RCC 7860 (cell line): ENCODE measurements at places on chromosomes 12 and 14.
A peak's percentile ranks its signal among the peaks of the same experiment; 100 is the strongest.

- no peak for DNase-seq
Observed at GRCh38 chr14:103104654-103105452, 10.3 kb downstream of the EXOC3L4 start.

DNA sequence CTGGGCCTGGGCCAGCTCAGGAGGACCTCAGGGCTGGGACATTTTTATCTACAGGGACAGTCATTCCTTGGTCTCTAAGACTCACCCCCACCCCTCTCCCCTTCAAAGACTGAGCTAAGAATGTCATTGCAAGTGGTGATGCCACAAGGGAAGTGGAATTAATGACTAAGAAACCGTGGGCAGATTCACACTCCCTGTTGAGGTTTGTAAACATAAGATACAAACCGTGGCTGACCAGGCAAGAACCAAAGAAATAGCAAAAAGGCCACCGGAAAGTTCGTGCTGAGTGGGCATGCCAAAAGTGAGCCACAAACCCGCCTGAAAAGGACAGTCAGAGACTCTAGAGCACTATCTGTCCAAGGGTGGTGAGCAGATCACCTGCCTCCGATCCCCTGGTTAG, 25.7 kb downstream of the NUAK1 start:
- peak; percentile 86 for DNase-seq

DNA sequence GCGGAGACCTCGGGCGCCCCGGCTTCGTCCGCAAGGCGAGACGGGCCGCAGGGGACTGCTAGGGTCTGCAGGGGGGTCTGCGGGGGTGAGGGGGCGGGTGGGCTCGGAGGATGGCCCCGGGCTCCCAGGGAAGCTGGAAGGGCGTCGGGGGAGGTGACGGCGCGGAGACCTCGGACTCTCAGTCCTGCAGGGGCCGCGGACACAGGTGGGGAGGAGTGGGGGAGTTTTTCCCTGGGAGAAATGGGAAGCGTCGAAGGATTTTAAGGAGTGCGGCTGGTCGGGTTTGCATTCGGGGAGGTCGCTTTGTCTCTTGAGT, 25.9 kb downstream of the ZBTB42 start:
- DNase-seq: no peak

- DNase-seq: peak; percentile 33
Observed at GRCh38 chr14:65976761-65977404, 509.3 kb upstream of the CCDC196 start.

DNA sequence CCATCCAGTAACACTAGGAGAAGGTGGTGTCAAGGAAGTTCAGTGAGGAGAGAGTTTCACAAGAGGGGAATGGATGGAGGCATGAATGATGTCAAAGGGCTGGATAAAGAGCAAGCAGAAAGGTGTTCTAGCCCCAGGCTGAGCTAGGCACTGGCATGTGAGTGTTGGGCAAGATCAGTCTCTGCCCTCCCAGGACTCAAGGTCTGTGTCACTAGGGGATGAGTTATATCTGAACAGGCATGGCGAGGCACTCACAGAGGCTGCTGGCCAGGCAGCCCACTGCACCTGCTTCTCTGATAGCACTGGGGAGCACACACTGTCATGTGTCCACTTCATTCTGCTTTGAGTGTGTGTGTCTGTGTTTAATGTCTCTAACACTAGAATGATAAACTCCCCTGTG, 903.8 kb downstream of the BCL11B start:
- no peak for DNase-seq

DNA sequence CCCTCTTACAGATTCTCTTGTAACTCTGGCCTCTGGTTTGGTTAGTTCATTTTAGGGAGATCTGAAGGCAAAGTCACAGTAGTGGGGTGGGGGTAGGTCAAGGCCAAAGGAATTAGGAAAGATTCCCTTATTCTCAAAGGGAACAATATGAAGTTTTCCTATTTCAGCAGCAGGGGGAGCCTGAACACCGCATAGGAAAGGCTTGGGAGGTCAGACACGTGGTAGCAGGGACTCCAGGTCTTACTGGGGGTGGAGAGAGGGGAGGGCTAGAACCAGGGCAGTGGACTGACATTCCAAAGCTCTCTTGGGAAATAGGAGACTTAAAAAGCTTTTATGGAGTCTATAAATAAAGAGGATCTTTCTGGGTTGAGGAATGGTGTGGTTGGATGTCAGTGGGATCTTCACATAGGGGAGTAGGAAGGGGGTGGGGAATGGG, 1.3 kb downstream of the ZC3H10 start:
- DNase-seq: peak; percentile 79

DNA sequence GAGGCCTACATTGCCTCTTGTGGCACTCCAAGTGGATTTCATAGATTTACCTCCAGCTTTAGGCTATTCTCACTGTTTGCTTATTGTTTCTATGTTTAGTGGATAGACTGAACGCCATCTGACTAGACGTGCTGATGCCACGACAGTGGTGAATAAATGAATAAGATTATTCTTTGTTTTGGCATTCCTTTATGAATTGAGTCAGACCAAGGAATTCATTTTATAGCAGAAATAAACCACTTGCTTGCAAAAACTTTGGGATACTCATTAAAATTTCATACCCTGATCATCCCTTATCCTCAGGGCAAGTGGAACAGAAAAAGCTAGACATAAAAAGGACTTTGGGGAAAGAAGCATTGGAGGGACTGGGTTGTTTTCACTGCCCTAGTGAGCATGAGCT, 71.7 kb upstream of the FERMT2 start:
- DNase-seq: no peak

GRCh38 chr12:127278351-127278750, 988.6 kb upstream of the TMEM132C start:
- DNase-seq: no peak

GRCh38 chr12:22339691-22340090, 5.2 kb upstream of the ST8SIA1 start:
- no peak for DNase-seq

DNA sequence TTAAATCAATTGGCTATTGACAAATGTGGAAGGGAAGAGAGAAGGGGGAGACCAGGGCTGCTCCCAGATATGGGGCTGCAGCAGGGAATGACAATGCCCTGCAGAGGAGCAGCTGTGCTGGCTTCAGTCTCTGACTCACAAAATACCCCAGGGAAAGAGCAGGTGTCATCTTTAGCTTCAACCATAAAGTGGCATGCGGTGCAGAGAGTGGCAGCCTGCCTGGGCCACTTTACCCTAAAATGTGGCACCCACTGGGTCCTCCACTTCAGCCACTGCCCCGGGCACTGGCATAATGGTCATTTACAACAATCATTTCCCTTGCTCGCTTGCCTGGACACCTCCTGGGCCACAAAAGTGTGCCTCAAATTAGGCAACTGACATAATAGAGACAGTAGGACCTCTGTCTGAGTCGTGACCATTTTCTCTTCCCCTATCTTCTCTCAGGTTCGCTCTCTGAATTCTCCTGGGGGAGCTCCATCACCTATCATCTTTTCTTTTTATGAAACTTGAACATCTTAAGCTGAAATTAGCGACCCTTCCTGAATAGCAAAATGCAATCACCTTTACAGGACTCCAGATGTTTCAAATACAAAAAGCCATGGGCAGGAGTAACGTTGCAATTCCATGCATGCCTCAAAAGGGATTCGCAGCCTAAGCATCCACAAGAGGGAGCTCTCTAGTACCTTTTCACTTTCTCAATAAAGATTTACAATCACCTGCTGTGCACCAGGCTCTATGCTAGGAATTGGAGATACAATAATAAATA, 179.9 kb upstream of the ATF7IP start:
- DNase-seq: no peak

DNA sequence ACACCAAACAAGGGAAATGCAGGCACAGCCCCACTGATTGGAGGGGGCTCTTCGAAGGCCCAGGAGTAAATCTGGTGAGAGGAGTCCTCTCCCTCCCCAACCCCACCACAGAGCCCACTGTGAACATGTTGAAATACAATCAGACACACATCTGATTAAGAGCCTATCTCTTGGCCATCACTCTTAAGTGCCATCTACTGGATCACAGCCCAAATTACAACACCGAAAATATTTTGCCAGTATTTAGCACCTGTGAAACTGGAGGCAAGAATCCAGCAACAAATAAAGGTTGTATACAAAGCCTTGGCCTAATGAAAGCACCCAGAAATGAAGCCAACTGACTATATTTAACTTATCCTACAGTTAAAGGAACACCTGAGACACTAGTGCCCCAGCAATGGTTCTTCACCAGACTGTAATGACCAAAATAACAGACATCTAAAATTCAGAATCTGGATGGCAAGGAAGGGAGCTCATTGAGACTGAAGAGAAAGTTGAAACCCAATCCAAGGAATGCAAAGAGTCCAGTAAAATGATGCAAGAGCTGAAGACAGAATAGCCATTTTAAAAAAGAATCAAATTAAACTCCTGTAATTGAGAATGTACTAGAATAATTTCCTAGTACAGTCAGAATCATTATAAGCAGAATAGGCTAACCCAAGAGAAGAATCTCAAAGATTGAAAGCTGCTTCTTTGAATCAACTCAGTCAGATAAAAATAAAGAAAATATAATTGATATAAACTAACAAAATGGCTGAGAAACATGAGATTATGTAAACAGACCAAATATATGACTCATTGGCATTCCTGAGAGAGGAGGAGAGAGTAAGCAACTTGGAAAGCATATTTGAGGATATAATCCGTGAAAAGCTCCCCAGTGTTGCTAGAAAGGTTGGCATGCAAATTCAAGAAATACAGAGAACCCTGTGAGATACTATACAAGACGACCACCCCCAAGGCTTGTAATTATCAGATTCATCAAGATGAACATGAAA, 1117.0 kb downstream of the FLRT2 start:
- DNase-seq: no peak

DNA sequence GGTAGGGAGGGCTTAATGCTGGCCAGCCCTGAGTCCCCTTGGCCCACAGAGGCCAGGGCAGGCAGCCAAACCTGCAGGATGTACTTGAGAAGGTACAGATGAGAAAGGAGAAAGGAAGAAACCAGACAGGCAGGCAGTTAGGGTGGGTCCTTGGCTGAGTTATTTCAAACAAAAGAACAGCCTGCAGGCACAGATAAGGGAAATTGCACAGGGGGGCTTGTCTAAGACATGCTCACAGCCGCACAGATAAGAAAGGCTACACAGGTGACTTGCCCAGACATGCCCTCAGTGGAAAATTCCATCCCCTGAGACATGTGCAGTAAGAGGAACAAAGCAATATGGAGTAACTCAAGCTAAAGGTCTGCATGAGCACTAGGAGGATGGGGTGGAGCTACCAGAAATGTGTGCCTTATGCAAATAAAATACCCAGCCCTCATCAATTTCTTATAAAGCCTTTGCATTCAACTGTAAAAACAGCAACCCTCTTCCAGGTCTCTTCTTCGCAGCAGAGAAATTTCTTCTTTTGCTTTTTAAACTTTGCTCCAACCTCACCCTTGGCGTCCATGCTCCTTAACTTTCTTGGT, 158.2 kb upstream of the RGS6 start:
- no peak for DNase-seq

- no peak for DNase-seq
Observed at GRCh38 chr12:53324113-53324778, 2.8 kb upstream of the AAAS start.

- DNase-seq: no peak
Observed at GRCh38 chr14:105602799-105603793, 76.7 kb downstream of the TMEM121 start.

- DNase-seq: no peak
Observed at GRCh38 chr14:63249092-63249491, 44.8 kb downstream of the RHOJ start.

- DNase-seq: no peak
Observed at GRCh38 chr14:82447586-82447985, 913.9 kb upstream of the SEL1L start.

- DNase-seq: peak; percentile 84
Observed at GRCh38 chr12:116455540-116456329, 103.4 kb upstream of the MAP1LC3B2 start.

DNA sequence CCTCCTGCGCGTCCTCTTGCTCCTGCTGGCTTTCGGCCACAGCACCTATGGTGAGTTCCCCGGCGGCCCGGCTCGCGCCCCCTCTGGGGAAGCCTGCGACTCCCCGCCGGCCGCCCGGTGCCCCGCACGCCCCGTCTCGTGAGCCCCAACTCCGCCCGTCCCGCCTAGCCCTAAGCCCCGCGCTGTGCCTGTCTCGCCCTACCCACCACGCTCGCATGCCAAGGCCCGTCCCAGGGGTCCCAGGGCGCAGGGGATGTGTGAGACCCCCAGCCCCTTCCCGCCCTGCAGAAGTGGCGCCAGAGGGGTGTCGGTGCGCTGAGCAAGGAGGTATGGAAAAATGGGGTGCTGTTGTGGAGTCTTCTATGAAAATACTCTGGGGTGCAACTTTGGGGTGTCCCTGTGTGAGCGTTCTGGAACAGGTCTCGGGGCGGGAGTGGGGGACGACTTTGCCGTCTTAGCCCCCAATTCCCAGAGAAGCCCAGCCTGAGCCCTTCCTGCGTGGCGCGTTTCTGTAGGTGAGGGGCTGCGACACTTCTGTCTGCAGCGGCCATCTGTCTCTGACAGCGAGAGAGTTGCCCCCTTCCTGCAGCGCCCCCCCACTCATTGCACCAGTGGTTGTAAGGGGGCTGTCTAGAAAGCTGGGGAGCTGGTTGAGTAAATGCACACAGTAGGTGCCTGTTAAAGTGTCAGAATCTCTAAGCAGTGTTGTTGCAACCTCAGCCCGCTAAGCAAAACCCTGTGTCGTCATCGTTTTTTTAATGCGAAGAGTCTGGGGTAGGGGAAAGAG, 587 bp downstream of the DLK1 start:
- DNase-seq: no peak

GRCh38 chr12:108241986-108242703, 97.0 kb downstream of the CMKLR1 start:
- DNase-seq: peak; percentile 6

- no peak for DNase-seq
Observed at GRCh38 chr12:113757221-113758002, 208.7 kb downstream of the RBM19 start.

- no peak for DNase-seq
Observed at GRCh38 chr14:99413911-99414310, 66.7 kb downstream of the SETD3 start.

GRCh38 chr14:102988054-102988453, 65.6 kb downstream of the AMN start:
- DNase-seq: no peak

DNA sequence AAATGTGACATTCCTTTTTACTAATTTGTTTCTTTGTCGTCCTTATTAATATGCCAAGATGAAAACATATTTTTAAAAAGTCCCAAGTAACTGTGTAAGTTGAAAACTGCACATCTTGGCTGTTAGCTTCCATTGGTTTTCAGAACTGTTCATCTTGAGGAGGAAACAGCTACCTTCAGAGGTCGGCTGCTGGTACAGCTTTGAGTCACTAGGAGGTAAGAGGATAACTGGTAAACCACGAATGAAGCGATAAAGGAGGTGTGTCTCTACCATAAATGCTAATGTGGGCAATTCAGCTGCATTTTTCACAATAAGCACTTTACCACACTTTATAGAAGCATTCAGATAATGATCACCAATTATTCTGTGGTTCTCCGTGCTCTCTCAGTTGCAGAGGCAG, 137.5 kb upstream of the KRAS start:
- DNase-seq: no peak

DNA sequence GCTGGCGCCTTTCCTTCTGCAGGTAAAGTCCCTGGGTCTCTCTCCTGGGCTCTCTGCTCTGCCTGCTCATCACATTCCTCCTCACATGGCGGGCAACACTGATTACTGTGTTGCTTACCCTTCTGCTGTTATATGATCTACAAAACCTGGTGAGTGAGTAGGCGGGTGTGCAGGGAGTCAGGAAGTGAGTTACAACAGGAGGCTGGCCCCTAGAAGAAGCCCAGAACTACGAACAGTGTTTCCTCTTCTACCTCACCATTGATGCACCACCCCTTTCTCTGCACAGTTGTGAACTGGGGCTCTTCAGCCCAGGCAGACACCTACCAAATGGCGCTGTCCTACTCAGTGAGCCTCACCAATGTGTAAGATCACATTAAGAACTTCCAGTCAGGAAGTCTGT, 4.9 kb upstream of the KLHL33 start:
- DNase-seq: no peak

- DNase-seq: no peak
Observed at GRCh38 chr12:104683831-104684503, 227.2 kb downstream of the CHST11 start.
